ENCODE measurements at places on chromosomes 7 and 10. TPM values are rescaled to one million over a fixed set of nuclear protein-coding genes. Genes with fewer than 3 reads are reported as not detected.
A peak's percentile ranks its signal among the peaks of the same experiment; 100 is the strongest.

The CELF2 gene
- total RNA-seq = not detected

GRCh38 chr10:88934900-88935672 lies 17.5 kb downstream of the ACTA2 start:
- DNase-seq = peak; percentile 62

- DNase-seq = no peak
Measured at GRCh38 chr7:127730658-127731276, 78.8 kb downstream of the SND1 start.

The LRIT1 gene
- total RNA-seq = not detected

The SH2B2 gene
- 12.1 TPM for total RNA-seq

- DNase-seq = peak; percentile 94
Measured at GRCh38 chr10:74924251-74924963, 98.0 kb downstream of the KAT6B start.

GRCh38 chr10:58967551-58968388 lies 208.7 kb upstream of the PHYHIPL start:
- peak; percentile 58 for DNase-seq

The ZNF800 gene
- 32.4 TPM for total RNA-seq

GRCh38 chr7:77879272-77879671 lies 80.7 kb downstream of the PHTF2 start:
- no peak for DNase-seq
